ENCODE measurements at places on chromosomes 6 and 20. TPM values are rescaled to one million over a fixed set of nuclear protein-coding genes. Genes with fewer than 3 reads are reported as not detected.

The CCR6 gene
- total RNA-seq, result not detected

The OR2H1 gene
- total RNA-seq, result not detected

The HACE1 gene
- total RNA-seq, result 10.1 TPM

The PDYN gene
- total RNA-seq, result not detected

The SCUBE3 gene
- total RNA-seq, result not detected
